ENCODE measurements at places on chromosomes 5 and 9.

DNA sequence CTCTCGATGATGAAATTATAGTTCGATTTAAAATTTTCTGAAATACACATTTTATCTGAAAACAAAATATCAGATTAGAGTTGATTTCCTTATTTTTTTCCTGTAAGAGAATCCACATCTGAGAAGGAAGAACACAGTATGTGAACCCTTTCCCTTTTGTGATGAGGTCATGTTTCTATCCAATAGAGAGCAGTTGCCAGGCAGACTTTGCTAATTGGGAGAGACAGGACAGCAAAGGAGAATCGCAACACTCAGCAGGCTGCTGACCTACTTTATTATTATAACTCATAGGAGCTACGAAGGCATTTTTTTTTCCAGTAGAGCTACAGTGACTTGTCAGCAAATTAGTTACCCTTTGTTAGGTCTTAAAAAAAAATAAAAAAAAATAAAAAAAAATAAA lies 242.1 kb downstream of the HCN1 start:
- peak; percentile 18 for DNase-seq

DNA sequence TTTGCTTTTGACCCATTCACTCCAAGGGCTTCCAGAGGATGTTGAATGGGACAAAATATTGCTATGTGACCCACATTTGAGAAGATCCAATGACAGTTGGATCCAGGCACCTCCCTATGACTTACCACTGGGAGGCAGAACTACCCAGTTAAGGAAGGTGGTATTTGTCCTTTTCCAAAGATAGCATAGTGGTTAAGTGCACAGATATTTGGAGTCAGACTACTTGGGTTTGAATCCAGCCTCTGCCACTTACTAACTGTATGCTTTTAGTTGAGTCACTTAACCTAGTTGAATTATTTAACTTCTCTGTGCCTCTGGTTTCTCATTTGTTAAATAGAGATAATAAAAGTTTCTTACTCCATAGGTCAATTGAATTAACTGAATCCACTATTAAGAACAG lies 74.5 kb upstream of the PALM2AKAP2 start:
- peak; percentile 16 for DNase-seq

- no peak for DNase-seq
Measured at GRCh38 chr5:17259630-17260257, 42.3 kb downstream of the BASP1 start.

- DNase-seq: no peak
Measured at GRCh38 chr9:113343732-113344231, 3.7 kb upstream of the WDR31 start.

GRCh38 chr9:131885144-131885609 lies 145.3 kb upstream of the RAPGEF1 start:
- DNase-seq: no peak

GRCh38 chr9:7394002-7394774 lies 405.4 kb downstream of the DMAC1 start:
- no peak for DNase-seq

GRCh38 chr5:72204946-72205345 lies 97.7 kb downstream of the MAP1B start:
- no peak for DNase-seq

- DNase-seq: no peak
Measured at GRCh38 chr9:80107931-80108660, 536.3 kb downstream of the TLE4 start.

DNA sequence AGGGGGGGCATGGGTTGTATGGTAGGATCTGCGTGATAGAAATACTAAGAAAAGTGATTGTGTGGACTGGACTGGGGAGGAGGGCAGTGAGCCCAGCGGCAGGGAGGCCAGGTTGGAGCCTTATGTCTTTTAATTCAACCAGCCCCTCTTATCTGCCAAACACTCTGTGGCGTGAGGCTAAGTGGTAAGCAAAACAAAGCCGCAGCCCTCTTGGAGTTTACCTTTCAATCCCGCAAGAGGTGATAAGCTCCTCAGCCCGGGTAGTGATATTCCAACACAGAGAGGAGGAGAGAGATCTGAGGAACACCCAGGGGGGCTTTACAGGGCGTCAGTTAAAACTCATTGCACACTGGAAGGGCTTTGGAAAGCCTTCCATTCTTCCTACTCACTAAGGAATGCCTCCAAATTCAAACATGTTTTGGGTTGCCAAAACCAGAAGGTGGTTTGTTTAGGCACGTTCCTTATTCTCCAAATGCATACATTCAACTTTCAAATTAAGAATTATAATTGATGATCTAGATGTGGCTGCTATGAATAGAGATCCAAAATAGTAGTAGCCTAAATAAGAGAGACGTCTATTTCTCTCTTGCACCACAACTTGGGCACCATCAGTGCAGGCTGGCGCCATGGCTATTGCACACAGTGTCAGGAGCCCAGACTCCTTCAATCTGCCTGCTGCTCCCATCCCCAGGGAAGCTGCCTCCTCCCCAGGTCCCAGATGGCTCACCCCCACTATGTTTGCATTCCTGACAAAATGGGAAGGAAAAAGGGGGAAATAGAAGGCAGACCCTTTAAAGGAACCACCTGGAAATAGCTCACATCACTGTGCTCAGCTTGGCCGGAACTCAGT lies 75.1 kb upstream of the FSTL4 start:
- no peak for DNase-seq

DNA sequence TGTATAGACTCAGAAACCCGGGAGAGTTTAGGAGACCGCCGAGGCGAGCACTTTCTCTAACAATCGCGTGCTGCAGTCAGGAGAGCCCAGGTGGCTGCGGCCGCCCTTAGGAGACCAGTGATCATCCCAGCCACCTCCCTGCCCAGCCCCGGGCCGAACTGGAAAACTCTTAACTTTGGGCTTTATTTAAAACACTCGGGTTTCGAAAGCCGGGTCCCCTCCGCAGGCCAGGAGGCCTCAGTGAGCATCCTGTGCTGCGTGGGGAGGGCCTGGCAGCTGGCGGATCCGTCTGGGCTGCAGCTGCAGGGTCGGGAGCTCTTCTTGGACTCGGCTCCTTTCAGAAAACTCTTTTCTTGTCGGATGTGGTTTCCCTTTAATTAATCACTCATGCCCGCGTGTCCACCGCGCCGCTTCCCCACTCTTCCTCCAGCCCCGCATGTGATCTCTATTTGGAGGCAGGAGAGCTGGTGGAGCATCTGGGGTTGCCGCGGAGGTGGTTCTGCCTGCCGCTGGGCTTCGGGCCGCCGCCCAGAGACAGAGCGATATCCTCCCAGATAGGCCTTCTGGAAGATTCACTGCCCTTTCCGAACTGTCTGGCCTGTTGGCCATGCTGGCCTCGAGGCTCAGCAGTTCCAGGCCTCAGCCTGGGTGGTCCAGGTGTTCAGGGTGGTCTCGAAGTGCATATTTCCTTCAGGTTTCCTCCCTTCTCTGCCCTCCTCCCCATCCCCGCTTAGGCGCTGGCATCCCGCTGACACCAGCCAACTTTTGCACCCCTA lies 59.5 kb downstream of the TMEM174 start:
- DNase-seq: no peak

- no peak for DNase-seq
Measured at GRCh38 chr5:35129276-35129675, 81.5 kb upstream of the AGXT2 start.

DNA sequence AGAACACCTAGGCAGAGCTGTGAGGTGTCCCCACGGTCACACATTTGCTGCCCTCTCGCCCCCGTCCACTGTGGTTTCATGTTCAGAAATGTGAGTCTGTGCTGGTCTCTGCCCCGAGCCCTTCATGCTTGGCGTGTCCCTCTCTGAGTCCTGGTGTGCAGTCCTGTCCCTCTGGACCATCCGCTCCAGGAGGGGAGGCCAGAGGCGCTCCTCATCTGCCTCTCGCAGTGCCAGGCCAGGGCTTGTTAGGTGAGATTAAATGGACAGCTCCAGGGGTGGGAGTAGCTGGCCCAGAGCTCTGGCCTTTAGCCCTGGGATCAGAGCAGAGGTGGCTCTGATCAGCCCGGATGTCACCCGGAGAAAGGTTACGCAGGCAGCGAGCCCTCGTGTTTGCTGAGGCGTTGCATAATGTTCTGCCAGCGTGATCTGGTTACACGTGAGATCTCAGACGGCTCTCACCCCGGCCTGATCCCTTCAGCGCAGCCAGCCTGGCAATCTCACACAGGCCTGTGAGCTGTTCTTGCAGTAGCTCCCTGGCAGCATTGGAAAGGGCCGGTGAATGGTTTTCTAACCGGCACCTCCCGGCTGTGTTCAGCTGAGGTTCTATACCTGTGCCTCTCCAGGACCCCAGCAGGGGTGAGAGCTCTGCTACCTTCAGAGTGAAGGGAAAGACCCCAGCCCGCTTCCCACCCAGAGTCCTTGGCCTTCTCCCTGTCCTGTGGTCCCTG lies 24.5 kb downstream of the PTGES2 start:
- DNase-seq: no peak

- no peak for DNase-seq
Measured at GRCh38 chr5:14678773-14679334, 14.3 kb downstream of the OTULIN start.
